ENCODE measurements at places on chromosomes 2 and 18.

DNA sequence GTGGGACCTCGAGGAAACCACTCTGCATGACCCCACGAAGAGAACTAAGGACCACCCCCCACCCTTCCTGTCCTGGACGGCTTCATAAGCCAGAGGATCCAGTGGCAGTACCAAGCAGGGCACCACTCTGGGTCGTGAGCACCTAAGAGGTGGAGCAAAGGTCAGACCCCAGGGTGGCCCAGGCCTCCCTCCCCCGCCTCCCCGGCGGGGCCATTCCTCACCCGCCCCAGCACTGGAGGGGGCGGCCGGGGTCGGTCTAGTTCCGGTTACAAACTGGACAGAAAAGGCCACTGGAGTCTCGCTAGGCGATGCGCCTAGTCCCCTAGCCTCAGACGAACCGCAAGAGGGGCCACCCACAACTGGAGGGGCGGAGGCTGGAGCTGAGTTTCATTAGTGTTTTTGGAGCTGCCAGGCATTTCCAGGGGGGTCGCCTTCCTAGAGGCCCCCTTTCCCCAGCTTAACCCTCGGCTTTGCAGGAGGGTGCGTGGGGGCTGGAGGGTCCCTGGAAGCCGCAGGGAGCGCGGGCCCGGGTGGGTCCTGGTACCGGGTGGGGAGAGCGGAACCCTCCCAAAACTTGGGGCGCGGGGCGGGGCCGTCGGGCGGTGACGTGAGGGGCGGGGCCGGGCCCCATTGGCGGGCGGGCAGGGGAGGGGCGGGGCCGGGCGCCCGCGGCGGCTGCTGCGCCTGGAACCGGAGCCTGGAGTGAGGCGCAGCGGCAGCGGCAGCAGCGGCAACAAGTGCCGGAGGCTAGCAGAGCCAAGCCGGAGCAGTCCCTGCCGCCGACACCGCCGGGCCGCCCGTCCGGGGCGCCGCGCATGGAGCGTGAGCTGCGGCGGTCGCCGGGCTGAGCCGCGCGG is at the start of gene B3GNT2:
Gene B3GNT2, plus strand, starts transcription at position 695 of the 857 bp plus-strand sequence. CDS start 26,106 bp downstream, outside the sequence.
- peak; percentile 95 for DNase-seq

DNA sequence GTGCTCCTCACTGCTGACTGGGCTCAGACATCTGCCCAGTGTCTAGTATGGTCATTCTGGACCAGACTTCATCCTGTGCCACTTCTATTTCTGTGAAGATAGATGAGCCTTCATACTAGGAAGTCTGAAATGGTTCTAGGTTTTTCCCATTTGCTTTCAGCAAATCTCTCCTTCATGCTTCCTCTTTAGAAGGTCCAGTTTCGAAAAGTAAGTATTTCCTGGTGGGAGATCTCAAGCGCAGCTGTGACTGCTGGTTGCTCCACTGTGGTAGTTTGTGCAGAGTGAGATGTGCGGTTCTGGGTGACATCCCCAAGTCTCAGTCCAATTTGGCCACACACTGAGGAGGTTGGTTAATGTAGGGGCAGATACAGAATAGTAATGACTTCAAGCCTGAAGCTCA is 14.4 kb downstream of the IL36B start:
- DNase-seq, result no peak

GRCh38 chr2:189601043-189601442 is 20.5 kb upstream of the SLC40A1 start:
- DNase-seq, result peak; percentile 52

DNA sequence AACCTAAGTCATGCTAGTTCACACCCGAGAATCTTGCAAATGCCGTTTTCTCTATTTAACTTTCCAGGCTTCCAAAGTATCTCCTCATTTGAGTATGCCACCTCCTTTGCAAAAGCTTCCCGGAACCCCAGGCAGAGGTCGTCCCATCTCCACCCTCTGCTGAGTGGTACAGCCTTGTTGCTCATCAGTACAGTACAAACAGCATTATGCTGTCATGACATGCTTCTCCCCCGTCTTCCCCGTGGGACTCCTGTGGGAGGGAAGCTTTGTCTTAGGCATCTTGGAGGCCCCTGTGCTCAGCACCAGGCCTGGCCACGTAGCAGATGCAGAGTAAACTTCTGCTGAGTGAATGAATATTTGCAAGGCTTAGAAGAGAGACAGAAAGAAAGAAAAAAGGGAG is 102.7 kb downstream of the CDCA7 start:
- no peak for DNase-seq

DNA sequence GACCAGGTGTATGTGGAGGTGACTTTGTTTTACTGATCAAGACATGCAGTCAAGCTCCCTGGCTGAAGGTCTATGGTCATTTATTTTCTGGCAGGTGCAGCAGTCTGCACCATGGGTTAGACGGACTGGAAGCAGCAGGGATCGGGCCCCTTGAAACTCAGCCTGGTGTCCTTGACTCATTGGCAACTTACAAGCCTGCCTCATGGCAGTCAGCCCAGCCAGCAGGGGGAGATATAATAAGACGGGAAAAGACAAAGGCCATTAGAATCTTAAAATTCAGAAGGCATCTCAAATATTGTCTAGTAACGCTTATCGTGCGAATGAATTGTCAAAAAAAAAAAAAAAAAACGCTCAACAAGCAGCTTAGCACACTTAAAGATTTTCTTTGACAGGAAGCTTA is 308.2 kb downstream of the EN1 start:
- no peak for DNase-seq

DNA sequence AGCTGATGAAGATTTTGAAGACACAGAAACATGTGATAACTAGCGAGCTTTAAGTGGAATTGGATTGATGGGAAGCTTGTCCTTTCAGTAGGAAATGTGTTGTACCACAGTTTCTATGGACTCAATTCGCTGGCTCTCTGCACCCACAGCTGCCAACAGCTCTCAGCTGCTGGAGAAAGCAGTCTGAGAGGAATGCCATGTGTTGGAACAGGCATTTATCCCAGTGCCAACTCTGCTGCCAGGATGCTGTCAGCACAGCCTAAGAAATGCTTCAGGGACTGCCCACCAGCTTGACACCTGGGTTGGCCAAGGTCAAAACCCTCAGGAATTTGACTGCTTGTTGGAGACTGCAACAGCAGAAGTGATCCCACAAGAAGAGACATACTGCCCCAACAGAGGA is 193.0 kb upstream of the THSD7B start:
- DNase-seq, result no peak

DNA sequence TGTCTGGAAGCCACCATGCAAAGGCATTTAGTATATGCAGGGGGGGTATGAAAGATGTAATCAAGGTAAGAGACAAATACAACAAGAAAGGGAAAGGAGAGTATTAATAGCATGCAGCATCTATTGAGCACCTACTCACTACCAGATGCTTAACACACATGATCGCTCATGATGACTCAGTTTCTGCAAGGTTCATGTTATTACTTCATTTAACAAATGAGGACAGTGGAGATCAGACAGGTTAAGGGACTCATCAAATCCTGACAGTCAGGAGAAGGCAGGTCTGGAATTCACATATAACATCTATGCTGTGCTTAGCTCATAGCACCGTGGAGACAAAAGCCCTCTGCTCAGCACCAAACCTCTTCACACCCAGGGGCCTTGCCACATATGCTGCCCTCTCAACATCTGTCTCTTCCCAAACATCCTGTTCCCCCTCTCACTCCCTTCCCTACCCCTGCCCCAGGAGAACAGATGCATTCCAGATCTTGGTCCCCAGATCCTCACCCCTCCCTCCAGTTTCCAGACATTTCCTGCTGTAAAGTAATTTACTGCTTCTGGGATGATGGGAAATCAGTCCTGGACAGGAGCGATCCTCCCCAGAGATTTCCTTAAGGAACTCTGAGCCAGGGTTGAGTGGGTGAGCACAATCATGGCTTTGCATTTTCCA is 155.3 kb downstream of the ANTXR1 start:
- DNase-seq, result no peak

GRCh38 chr2:32614084-32614483 is 13.8 kb upstream of the TTC27 start:
- DNase-seq, result no peak

DNA sequence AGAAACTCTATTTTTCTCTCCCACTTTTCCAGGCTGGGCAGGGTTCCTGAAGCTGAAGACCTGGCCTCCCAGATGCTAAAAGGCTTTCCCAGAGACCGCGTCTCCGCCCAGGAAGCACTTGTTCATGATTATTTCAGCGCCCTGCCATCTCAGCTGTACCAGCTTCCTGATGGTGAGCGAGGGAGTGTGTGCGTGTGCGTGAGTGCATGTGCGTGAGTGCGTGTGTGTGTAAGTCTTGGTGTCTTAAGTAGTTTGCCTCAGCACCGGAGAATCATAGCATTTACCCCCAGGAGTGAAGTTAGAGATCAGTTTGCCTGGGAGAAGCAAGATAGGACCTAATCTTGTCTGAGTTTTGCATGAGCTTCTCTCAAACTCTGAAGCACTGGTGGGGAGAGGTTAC is 73.7 kb downstream of the CDK15 start:
- DNase-seq, result no peak

DNA sequence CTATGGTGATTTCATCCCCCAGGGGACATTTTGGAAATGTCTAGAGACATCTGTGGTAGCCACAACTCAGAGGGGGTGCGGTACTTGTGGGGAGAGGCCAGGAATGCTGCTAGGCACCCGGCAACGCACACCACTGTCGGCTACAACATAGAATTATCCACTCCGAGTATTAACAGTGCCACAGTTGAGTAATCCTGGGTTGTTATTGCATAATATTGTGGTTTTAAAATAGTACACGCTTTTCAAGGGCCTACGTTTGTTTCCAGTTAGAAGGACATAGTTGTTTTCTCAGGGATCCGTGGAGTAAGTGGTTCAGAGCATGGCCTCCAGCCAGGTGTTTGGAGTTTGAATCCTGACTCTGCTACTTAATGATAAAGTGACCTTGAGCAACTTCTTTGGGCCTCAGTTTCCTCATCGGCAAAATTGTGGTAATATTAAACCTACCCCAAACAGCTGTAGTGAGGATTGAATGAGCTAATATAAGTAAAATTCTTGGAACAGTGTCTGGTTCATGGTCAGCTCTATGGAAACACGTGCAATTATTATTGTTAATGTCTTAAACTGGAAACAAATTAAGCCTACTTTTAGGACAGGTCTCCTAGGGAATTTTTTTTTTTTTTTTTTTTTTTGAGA is 24.5 kb downstream of the CYP27A1 start:
- DNase-seq, result no peak

- no peak for DNase-seq
Observed at GRCh38 chr18:37122877-37123276, 293.9 kb downstream of the KIAA1328 start.

- DNase-seq, result no peak
Observed at GRCh38 chr2:85601771-85602475, 575 bp downstream of the TMEM150A start.

DNA sequence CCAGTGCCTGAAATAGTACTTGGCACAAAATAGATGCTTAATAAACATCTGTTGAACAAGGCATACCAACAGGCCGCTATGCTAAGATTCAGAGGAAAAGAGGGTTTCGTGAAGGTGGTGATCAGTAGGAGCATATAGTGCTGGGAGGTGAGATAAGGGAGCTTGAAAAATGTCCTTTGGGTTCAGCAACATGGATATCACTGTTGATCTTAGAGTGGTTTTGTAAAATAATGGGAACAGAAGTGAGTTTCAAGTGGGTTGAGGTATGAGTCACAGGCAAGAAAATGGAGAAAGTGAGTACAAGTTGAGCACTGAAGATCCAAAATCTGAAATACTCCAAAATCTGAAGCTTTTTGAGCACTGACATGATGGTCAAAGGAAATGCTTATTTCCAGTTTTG is 4.4 kb downstream of the CENPO start:
- DNase-seq, result no peak

DNA sequence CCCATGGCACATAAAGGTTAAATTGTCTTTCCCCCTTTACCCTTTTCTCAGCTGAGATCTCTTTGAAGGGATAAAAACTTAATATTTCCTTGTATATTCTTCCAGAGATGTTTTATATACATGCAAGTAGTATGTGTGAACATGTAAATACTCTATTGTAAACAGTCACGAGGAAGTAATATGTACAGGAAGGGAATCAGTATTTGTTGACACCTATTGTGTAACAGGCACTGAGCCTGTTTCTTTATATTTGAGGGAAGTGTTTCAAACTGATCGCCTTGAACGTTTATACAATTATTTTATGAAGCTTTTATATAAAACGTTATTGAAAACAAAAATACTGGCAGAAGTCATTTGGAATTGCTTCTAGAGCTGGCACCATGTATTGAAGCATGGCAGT is 13.2 kb downstream of the RALBP1 start:
- no peak for DNase-seq

- no peak for DNase-seq
Observed at GRCh38 chr2:228652366-228652765, 470.9 kb upstream of the SPHKAP start.

DNA sequence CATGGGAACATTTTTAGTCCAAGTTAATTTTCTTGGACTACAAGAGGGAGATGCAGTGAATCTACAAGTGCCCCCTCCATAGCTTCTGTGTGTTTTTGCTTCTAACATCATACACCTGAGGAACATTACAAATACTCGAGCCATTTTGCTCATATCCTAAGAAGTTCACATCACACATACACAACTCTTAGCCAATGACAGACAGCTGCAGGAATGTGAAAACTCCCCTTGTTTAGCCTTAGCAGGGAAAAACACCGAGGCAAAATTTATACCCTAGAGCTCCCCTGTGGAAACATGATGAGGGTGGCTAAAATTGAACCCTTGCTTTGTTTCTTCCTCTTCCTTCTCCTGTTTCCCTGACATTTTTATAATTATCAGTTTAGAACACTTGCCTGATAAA is 928.3 kb upstream of the NRXN1 start:
- DNase-seq, result no peak

DNA sequence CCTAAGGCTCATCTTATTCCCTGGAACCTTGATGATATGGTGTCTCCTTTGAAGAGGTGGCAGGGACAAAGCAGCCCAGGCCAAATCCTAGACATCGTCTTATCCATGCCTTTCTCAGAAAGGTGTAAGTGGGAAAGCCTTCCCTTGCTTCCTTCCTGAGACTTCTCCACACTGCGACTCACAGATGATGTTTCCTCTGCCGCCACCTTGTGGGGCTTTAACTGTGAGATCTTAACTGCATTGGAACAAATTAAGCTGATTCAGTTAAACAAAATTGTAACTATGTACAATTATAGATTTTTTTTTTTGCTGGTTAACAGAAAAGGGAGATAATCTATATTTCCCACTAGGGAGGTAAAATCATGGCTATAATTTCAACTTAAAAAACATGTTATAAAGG is 10.0 kb upstream of the GCA start:
- DNase-seq, result no peak

- DNase-seq, result no peak
Observed at GRCh38 chr2:96831679-96832078, 12.1 kb downstream of the ANKRD23 start.

- DNase-seq, result no peak
Observed at GRCh38 chr2:8529706-8530277, 152.1 kb upstream of the ID2 start.

- peak; percentile 3 for DNase-seq
Observed at GRCh38 chr2:172100935-172101820, 1.5 kb downstream of the DLX2 start.

DNA sequence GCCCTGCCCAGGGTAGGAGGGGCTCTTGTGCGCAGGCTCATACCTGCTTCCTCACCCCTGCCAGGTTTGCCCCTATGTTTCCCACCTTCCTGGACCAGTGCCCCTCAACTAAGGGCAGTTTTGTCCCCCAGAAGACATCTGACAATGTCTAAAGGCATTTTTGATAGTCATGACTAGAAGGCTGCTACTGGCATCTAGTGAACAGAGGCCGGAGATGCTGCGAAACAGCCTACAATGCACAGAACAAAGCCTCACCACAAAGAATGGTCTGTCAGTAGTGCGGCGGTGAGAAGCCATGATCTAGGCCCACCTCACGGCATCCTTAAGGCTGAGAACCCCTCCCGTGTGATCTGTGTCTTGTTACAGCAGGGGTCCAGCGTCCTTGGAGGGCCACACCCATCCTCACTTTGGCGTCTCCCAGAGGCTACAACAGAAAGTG is 96.0 kb downstream of the TMEM17 start:
- no peak for DNase-seq

Data from K562 (cell line).